Activated naive CD4-positive, alpha-beta T cell (primary cell): ENCODE measurements at places on chromosomes 5 and 9.

DNA sequence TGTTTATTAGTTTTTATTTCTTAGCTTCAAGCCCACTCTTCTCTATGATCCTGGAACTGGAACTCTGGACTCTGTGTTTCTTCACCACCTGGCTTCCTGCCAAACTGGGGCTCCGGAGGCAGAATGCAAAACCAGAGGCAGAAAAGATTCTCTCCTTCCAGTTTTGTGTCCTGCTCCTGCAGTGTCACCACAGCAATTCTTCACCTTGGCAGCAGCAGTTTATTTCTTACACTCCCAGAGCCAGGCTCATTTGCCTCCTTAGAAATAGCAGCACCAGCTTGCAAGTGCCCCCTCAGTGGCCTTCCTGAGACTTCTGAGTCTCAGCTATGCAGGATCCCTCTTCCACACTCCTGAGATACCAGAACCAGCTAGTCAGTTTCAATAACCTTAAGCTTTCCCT is 26.7 kb upstream of the CAMK4 start:
- no peak for DNase-seq

GRCh38 chr9:438066-438465 is 223.4 kb downstream of the DOCK8 start:
- no peak for DNase-seq

DNA sequence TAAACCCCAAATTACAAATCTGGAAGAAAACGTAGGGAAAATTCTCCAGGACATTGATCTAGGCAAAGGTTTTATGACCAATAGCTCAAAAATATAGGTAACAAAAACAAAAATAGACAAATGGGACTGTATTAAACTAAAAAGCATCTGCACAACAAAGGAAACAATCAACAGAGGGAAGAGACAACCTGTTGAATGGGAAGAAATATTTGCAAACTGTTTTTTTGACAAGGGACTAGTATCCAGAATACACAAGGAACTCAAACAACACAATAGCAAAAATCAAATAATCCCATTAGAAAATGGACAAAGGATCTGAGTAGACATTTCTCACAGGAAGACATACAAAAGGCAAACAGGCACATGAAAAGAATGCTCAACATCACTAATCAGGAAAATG is 386.3 kb downstream of the ENC1 start:
- DNase-seq: no peak

- no peak for DNase-seq
Measured at GRCh38 chr9:109759589-109759988, 20.4 kb upstream of the PALM2AKAP2 start.

DNA sequence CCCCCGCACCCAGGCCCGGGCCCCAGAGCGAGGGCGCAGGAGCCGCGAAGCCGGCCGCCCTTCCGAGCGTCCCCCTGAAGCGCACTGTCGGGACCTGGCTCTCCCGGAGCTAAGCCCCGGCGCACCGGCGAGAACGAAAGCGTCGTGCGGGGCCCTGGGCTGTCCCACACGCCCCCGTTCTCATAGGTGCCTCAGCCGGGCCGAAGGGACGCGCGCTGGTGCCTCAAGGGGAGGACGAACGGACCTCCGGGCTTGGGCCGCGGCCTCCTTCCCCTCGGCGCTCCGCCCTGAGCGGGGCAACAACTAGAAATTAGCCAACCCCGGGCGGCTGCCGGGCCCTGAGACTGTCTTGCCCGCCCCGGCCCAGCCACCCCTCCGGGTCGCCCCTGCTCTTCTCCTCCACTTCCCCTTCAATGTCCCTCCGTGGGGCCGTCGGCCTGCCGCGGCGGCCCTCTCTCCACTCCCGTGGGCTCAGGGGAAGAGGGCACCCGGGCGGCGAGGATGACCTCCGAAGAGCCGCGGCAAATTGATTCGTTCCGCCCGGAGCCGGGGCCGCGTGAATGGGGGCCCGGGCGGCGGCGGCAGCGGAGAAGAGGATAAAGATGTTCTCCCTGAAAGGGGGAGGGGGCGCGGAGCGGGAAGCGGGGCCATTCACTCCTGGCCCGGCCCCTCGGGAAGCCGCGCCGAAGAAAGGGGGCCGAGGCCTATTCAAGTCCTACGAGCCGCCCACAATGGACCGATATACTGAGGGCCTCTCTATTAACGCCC is 3.5 kb upstream of the PRDM12 start:
- DNase-seq: no peak

DNA sequence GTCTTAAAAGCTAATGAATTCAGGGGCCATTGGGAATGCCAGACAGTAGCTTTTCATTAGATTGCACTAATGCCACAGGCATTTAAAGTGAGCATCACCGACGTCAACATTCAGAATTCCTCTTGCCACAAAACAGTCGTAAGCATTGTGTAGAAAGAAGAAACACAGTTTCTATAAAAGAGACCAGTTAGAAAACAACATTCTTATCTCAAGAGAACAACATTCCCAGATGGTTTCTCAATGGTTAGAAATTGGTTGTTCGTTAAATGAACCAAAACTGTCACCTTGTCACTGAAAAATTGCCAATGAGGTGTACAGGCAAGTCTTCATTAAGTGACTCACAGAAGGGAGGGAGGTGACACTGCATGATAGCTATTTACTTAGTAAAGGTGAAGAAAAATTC is 401.6 kb upstream of the PRR16 start:
- no peak for DNase-seq

GRCh38 chr5:52811067-52811749 is 23.5 kb downstream of the ITGA1 start:
- no peak for DNase-seq

GRCh38 chr9:120654272-120654671 is 60.0 kb downstream of the MEGF9 start:
- no peak for DNase-seq

- no peak for DNase-seq
Measured at GRCh38 chr5:61525512-61526206, 193.6 kb downstream of the ZSWIM6 start.

- DNase-seq: no peak
Measured at GRCh38 chr9:91427873-91428272, 4.2 kb upstream of the NFIL3 start.
